ENCODE measurements at places on chromosomes 16 and 17. TPM values are rescaled to one million over a fixed set of nuclear protein-coding genes. Genes with fewer than 3 reads are reported as not detected.

GRCh38 chr17:12088035-12088434 is 67.4 kb downstream of the MAP2K4 start:
- no peak for DNase-seq

DNA sequence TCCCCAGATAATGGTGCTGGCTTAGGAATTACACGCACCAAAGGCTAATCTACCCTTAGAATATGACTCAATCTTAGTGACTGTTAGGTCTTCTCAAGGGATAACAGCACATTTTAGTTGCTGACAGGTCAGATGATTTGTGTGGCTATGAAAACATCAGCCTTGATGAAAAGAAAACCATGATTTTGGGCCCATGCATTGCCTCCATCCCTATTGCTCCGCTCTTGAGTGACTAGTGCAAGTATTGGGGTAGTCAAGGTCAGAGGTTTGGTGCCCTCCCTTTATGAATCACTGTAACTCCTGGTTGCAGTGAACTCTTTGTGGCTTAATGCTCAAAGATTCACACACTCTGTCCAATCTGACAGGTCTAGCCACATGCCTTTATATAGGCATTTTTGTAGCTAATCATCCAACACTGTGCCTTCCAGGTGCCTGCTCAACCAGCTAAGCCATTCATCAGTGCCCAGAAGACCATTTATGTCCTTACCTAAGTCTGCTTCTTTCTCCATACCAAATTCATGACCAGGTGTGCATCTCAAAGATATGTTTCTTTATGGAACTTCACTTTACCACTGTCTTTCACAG is 251.6 kb downstream of the KCNJ2 start:
- DNase-seq: no peak

GRCh38 chr17:65198653-65199382 is 61.6 kb downstream of the RGS9 start:
- DNase-seq: peak; percentile 70

DNA sequence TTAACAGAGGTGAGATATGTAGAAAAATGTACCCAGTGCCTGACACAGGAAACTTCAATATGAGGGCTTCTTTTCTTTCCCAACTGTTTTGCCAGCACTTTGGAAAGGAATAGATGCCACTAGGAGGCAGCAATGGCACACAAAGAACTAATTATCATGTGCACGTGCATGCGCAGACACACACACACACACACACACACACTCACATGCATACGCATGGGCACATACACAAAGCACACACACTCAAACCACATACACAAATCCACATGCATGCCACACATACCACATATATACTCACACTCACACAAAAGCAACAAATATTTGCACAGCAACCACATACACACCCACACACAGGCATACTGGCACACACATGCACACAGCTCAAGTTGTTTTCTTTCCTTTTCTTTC is 8.8 kb upstream of the CEP112 start:
- peak; percentile 74 for DNase-seq

DNA sequence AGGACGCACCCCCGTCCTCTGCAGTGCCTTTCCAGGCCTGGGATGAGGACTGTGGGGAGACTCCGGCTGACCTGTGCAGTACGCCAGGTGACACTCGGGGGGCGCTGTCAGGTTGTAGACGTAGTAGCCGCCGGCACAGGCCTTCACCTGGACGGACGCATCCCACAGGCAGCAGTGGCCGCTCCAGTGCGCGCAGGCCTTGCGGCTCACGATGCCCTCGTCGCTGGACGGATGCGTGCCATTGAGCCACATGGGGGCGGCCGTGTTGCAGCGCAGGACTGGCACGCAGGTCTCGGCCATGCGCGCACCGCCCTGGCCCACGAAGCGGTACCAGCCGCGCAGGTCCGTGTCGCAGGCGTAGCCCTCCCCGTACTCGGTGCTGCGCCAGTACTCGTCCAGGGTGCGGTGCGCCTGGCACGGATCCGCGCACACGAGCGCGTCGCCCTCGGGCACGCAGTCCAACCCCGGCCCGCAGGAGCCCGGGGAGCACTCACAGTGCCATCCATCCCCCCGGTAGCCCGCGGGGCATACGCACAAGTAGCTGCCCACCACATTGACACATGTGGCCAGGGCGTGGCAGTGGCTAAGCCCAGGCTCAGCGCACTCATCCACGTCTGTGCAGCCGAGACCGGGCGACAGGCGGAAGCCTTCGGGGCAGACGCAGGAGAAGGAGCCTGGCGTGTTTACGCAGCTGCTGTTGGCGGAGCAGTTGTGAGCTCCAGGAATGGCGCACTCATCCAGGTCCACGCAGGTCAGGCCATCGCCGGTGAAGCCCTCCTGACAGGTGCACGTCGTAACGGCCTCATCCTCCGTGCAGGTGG is 3.9 kb downstream of the UMOD start:
- DNase-seq: no peak

DNA sequence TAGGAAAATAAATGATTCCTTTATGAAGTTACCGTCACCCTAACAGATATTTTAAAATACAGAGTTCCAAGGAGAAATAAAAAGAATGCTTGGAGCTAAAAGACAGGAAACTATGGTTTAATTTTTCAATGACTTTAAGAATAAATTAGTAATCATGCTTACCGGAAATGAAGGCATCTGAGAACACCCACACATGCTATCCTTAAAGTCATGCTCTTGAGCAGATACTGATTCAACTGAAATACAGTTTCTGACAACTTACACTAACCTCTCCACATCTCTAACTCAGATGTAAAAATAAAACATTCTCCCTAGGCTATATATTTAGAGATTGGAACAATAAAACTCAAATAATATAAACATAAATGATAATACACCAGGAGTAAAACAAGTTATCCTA is 7.8 kb downstream of the PSMD12 start:
- DNase-seq: peak; percentile 63

- no peak for DNase-seq
Observed at GRCh38 chr17:364308-364707, 11.7 kb upstream of the RPH3AL start.

DNA sequence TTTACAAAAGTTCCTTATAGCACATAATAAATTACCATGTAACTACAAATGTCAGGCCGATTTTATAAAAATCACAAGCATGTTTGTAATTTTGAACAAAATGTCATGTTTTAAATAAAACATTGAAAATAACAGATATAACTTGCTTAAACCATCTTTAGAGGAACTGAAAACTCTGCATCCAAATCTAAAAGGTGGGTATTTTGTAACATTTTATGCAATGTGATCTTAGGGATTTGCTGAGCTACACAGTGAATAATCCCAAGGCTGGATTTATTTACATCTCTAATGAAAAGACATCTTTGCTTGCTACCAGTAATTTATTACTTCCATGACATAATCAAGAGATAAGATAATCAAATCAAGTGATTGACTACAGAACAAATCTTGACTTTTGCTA is 47.5 kb downstream of the N4BP1 start:
- DNase-seq: no peak

- peak; percentile 92 for DNase-seq
Observed at GRCh38 chr17:50151937-50152547, 1.6 kb upstream of the PPP1R9B start.

DNA sequence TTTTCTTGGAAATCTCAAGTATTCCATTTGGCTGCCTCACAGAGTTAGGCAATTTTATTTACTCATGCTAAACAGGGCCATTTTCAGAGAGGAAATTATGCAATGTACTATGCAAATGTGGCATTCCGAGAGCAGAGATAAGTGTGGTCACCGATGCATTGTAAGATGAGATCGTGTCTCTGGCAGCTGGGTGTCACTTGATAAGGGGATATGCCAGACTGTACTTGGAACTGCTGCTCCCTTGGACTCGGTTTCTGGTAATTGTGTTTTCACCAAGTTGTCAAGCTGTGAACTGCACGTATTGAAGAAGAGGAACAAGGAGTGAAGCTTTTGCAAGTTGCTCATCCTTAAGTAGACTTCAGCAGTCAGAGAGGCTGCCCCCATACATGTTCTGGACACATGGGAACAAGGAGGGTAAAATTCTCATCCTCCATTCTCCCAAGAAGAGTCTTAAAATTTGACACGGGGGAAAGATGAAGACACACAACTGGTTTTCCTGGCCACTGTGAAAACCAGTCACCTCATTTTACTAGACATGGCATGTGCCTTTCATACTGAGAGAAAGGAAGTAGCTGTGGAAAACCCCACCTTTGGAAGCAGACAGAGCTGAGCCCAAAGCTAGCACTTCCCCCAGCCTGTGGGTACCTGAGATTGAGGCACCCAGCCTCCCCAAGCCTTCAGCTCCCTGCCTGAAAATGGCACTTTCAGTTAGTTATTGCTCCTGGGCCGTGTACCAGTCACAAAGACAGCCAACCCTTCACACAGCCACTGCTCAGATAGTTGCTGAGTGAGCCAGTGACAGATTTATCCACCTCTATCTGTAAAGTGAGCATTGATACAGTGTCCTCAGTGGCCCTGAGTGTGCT is 150.7 kb downstream of the SOCS1 start:
- DNase-seq: peak; percentile 95

- no peak for DNase-seq
Observed at GRCh38 chr16:47626246-47626645, 165.1 kb downstream of the PHKB start.

DNA sequence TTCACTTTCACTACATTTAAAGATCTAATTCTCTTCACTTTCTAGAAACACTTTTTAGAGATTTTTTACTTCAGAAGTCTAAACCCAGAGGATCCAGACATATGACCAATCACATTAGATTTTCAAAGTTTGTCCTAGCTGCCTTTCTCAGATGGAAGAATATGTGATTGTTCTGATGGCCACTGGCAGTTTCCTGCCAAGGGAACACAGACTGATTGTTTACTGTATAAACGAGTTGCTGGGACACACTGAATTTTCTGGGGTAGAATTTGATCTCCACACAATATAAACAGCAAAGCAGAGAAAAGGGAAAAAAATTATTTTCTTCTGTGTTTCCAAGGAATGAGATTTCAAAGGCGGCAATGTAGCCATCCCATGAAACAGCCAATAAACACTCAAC is 480.0 kb downstream of the TOX3 start:
- no peak for DNase-seq

- DNase-seq: no peak
Observed at GRCh38 chr16:404971-405486, 3.3 kb downstream of the DECR2 start.

- DNase-seq: no peak
Observed at GRCh38 chr16:9627427-9627826, 536.0 kb downstream of the HAPSTR1 start.

- peak; percentile 57 for DNase-seq
Observed at GRCh38 chr16:54633943-54634362, 296.7 kb upstream of the IRX5 start.

GRCh38 chr17:351875-352420 is 659 bp downstream of the RPH3AL start:
- no peak for DNase-seq

DNA sequence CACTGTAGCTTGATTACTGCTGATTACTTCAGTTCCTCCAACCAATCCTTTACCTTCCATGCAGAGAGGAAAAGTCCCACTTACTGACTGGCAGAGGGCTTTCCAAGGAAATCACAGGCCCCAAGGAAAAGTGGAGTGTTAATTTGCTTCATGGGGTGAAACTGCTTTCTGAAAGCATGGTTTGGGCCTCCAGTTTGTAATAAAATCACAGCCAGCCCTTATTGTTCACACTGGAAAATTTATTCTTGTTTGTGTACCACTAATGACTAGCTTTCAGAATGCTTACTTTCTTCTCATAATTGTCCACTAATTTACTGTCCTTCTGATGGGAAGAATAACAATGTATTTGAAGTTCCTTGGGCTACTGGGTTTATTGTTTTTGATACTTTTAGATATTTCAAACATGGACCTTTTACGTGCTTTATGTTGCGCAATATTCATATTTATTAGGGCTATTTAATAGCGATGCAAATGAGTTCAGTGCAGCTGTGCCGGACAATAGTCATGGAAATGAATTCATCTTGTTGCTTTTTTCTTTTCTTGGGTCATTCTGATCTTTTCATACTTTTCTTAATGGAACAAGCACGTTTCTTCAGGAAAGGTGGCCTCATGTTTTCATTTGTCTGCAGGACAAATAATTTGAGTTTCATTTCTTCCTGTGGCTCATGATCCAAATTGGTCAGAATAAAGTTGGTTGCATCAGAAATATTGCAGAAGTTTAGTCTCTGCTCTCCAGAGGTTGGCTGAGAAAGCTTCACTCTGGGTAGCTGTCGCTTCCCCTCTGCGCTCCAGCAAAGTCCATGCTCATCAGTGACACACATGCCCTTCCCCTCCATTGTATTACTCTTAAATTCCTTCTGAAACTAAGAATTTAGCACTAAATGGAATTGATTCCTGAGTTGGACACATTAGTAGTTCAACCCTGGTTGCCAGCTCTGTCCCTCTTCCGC is 128.7 kb downstream of the PRKCA start:
- DNase-seq: peak; percentile 19

DNA sequence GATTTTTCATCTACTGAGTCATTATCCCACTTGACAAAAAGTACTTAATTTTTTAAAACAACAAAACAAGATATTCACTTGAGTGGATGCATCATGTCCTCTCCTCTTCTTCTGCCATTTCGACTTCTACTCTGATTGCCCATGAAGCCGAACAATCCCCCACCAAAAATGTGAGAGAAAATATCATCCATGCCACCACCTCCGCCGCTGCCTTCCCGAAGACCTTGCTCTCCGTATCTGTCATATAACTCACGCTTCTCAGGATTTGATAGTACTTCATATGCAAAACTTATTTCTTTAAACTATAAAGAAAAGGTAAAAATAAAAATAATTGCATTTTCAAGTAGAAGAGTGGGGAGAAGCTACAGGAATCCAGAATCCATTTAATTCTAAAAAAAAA is 2.2 kb downstream of the DNAJA2 start:
- DNase-seq: no peak

The MAP2K3 gene
- total RNA-seq: 42.6 TPM

The KIF19 gene
- total RNA-seq: not detected

The TBX21 gene
- not detected for total RNA-seq

The CCL1 gene
- not detected for total RNA-seq

The HBA1 gene
- total RNA-seq: not detected

The TEKT5 gene
- not detected for total RNA-seq

The DNAH2 gene
- total RNA-seq: not detected

The PDILT gene
- not detected for total RNA-seq

The PTX4 gene
- not detected for total RNA-seq

The SLC2A4 gene
- total RNA-seq: not detected

The CDH5 gene
- not detected for total RNA-seq

The PROCA1 gene
- 0.65 TPM for total RNA-seq

All from GM23248 (cell line).